ENCODE measurements at places on chromosomes 4 and X.
A peak's percentile ranks its signal among the peaks of the same experiment; 100 is the strongest.

GRCh38 chr4:24382381-24382780, 202.0 kb downstream of the DHX15 start:
- no peak for DNase-seq

GRCh38 chr4:67126570-67126969, 418.7 kb downstream of the CENPC start:
- no peak for DNase-seq

- no peak for DNase-seq
Measured at GRCh38 chrX:20382518-20383297, 116.0 kb upstream of the RPS6KA3 start.

- no peak for DNase-seq
Measured at GRCh38 chr4:28287831-28288233, 1427.2 kb downstream of the STIM2 start.

DNA sequence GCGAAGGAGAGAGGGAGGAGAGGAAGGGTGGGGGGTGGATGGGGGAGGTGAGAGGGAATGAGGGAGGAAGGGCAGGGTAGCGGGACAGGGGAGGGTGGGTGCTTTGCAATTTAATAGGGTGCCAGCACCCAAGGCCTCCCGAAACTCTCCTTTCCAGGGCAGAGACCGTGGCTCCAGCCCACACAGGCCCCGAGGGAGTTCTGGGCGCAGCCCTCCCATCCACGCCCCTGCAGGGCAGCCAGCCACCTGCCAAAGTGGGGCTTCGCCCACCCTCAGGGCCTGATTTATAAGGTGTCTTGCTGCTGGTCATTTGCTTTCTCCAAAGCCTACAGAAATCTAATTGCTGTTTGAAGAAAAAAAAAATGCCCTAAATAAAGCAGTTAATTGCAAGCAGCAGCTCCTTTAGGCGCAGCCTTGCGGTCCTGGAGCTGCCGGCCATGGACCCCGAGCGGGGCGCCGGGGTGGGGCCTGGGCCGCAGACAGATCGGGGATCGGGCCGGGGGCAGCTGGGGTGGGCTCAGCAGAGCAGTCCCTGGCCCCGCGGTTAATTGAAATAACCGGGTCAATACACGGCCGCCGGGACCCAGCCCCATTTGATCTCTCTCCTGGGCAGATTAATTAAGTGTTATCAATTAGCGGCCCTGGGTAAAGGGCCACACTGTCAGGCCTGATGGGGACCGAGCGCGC, 106.0 kb upstream of the NKX1-1 start:
- DNase-seq: no peak

DNA sequence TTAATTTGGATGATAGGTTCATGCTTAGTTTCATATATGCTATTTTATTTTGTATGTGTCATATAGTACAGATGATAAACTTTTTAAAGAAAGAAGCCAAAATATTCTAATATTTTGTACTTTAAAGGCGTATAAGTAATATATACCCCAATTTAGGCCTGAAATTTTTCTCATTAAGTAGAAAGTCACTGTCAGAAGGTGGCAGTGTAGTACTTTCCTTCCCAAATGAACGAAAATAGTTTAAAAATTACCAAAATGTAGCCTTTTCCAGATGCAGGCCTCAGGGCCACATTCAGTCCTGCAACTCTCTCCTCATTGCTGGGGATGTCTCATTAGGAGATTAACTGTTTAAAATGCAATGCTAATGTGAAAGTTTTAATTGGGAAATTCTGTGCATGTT, 1263.6 kb downstream of the C4orf33 start:
- DNase-seq: no peak

GRCh38 chrX:40095583-40096394, 2.0 kb downstream of the BCOR start:
- peak; percentile 31 for DNase-seq

DNA sequence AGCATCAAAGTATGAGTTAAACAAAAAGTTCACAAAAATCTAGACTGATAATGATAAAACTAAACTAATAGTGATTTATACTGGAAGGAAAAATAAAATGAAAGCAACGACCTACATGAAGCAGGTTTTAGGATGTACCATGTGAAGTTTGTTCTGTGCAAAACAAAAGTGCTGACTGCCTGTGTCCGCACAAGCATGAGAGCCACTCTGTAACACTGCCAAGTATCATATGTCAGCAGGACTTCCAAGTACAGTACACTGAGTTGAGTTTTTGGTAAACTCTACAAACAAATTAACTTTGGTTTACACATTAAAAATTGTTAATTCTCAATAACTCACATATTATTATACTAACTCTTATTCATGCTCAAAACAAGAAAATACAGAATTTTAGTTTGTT, 459.0 kb downstream of the PDGFC start:
- DNase-seq: no peak

DNA sequence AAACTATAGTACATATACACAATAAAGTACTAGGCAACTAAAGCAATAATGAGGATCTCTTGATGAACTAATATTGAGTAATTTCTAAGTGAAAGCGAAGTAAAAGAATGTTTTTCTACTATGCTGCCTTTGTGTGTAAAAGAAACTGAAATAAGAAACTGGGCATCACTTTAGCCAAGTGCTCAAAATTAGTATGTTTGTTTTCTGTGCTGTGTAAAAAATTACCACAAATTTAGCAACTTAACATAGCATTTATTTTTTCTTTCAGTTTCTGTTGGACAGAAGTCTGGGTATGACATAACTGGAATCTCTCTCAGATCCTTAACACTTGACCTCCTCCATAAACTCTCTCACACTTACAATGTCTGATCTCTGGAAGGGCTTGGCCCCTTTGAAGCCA, 687.1 kb upstream of the MAGEB2 start:
- DNase-seq: no peak

DNA sequence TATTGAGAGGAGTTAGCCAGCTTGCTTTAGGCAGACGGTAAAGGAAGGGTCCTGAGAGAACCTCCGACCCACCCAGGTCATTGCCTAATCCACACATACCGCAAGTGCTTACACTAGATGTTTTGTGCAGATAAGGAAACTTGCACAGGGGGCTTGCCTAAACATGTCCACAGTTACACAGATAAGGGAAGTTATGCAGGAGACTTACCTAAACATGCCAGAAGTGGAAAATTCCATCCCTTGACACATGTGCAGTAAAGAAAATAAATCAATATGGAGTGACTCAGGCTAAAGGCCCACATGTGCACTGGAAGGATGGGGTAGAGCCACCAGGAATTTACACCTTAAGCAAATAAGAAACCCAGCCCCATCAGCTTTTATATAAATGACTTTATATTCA, 232.8 kb upstream of the HDX start:
- DNase-seq: no peak

- no peak for DNase-seq
Measured at GRCh38 chrX:54496936-54497335, 902 bp upstream of the FGD1 start.
